ENCODE measurements at places on chromosomes 16 and 17. TPM values are rescaled to one million over a fixed set of nuclear protein-coding genes. Genes with fewer than 3 reads are reported as not detected.

Gene NXN
- 21.9 TPM for total RNA-seq

Gene ENPP7
- total RNA-seq: not detected

Gene MYH2
- not detected for total RNA-seq

Gene MLKL
- 25.1 TPM for total RNA-seq

Gene PLK1
- total RNA-seq: 172 TPM

Gene NUFIP2
- 62.2 TPM for total RNA-seq

Gene TVP23A
- 0.34 TPM for total RNA-seq

Gene CACNA1H
- 12.1 TPM for total RNA-seq

Gene NPIPA2
- total RNA-seq: 1.3 TPM
